Stimulated activated CD8-positive, alpha-beta memory T cell treated with anti-CD3 and anti-CD28 coated beads, Interleukin-7, amount 100 ng/mL, for 1 hour (primary cell): ENCODE measurements at places on chromosomes 6 and 20.

DNA sequence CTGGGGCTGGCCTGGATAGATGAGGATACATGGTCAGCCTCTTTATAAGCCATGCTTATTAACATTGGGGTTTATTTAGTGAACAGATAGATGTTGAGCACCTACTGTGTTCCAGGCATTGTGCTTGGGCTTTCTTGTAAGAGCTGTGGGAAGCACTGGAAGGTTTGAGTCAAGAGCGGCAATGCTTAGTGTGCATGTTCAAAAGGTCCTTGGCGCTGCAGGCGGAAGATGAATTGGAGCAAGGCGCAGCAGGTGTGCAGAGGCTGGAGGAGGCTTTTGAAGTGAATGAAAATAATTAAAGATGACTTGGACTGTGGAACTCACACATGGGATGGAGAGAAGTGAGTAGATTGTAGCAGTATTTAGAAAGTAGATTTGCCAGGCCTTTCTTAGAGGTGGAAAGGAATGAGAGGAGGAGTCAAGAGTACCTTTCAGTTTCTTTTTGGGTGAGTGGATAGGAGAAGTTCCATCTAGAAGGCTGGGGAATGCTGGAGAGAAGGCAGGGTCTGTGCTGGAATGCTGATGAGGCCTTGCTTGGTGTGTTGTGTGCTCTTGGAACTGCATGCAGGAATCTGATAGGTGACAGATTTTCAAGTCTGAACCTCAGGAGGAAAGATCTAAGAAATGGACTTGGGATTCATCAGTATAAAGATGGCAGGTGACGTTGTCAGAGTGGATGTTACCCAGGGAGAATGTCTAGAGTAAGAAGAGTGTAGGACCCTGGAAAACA lies 26.4 kb downstream of the SNX9 start:
- no peak for DNase-seq

DNA sequence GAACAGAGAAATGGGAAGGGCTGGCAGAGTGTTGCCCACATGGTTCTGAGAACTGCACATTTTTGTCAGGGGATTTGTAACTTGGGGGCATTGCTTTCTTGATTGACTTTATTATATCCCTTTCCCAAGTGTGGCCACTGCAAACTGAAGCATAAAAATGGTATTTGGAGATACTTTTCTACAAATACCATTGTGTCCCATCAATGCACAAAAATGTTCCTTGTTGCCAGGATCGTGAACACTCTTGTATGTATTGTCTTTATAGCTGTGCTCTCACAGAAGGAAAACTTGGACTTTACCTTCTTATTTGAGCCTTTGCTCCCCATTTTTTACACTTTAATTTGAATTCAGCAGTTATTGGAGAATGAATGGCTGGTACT lies 57.1 kb upstream of the C20orf144 start:
- DNase-seq, result no peak

GRCh38 chr6:5412017-5412416 lies 150.7 kb downstream of the FARS2 start:
- DNase-seq, result no peak

GRCh38 chr20:39397646-39398045 lies 435.5 kb downstream of the DHX35 start:
- no peak for DNase-seq

- no peak for DNase-seq
Observed at GRCh38 chr20:55888685-55889084, 116.6 kb downstream of the CBLN4 start.

DNA sequence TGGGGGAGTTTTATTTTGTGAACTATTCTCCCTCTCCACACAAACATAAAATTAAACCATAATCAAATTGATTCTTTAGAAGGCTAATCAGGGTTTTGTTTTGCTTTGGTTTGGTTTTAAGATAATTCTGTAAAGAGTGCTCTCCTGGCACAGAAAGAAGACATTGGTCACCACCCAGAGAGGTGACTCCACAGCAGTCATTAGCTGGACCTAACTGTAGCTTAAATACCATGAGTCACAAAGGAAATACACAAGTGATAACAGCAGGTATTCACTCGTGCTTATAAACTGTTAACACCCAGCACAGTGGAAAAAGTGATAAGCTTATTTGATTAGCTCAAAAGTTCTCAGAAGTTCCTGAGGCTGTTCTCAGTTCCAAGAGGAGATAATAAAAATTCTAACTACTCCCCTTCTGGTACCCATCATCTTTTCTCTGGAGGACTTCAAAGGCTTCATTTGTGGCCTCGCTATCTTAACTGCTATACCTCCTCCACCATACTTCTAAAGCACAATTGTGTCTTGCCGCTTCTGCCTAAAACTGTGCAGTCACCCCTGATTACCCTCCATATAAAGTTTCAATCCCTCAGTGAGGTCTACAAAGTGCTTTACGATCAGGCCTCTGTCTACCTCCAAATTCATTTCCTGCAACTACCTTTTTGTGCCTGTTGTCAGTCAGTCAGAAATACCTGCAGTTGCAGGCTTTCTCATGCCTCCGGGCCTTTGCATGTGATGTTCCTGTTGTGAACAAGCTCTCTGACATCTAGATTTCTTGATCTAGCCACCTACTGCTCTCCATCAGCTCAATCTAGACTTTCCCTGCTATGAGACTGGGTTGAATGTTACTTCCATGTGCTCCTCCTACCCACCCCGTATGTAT lies 201.1 kb downstream of the SAMD5 start:
- DNase-seq, result no peak

GRCh38 chr20:63748070-63748933 lies 8.7 kb downstream of the SLC2A4RG start:
- DNase-seq, result no peak

- no peak for DNase-seq
Observed at GRCh38 chr6:90301816-90302215, 5.2 kb upstream of the BACH2 start.

GRCh38 chr20:38554986-38555385 lies 26.0 kb upstream of the ADIG start:
- no peak for DNase-seq

GRCh38 chr6:150395388-150396009 lies 26.7 kb downstream of the IYD start:
- DNase-seq, result no peak

GRCh38 chr6:55445648-55446204 lies 118.5 kb downstream of the GFRAL start:
- DNase-seq, result no peak

DNA sequence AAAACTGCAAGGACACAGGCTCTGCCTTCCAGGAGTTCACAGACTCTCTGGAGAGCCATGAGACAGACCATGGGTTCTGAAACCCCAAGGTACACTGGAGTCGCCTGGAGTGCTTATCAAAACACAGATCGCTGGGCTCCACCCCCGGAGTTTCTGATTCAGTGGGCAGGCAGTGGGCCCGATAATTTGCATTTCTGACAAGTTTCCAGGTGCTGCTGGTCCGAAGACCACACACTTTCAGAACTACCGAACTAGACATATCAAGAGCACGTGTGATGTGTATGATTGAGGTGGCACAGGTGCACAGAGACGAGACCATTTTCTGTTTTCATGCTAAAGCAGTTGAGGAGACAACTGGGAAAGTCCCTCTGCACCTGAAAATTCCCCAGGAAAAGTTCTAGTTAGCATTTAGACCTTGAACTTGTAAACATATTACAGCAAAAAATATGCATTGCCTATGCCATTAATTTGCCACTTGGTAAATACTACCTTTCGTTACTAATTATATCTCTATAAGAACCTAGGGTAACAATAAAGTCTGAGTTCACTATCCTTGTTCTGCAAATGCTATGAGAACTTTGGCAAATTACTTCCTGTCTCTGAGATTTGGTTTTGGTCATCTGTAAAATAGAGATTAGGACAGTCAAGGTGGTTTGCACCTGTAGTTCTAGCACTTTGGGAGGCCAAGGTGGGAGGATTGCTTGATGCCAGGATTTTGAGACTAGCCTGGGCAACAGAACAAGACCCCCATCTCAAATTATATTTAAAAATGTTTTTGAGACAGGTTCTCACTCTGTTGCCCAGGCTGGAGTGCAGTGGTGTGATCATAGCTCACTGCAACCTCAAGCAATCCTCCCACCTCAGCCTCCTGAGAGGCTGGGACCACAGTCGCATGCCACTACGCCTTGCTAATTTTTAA lies 14.3 kb upstream of the PIM1 start:
- no peak for DNase-seq

DNA sequence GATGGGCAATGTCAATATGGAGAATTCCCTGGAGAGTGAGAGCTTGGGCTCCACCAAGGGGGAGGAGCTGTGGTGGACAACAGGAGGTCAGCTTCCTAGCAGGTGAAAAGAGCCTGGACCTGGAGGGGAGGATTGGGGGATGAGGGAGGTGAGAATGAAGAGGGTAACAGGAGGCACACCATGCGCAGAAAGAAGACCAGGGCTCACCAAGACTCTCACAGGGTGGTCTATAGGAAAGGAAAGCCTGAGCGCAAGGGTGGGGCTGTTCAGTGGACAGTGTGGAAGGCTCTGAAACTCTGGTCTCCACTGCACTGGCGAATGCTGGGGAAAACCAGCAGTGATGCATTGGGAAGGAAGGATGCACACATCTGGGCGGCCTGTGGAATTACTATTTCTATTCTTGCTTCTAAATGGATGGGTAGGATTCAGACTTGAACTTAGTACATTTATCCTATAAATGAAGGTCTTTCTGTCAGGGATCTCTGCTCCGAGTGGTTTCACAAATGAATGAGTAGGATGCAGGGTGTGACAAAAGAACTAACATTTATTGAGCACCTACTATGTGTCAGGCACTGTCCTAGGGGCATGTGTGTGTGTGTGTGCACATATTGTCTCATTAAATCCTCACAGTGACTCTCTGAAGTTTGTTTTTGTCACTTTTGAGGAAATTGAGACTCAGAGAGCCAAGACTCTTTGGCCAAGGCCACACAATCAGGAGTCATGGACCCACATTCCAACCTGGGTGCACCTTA lies 152.7 kb downstream of the CD83 start:
- DNase-seq, result no peak

DNA sequence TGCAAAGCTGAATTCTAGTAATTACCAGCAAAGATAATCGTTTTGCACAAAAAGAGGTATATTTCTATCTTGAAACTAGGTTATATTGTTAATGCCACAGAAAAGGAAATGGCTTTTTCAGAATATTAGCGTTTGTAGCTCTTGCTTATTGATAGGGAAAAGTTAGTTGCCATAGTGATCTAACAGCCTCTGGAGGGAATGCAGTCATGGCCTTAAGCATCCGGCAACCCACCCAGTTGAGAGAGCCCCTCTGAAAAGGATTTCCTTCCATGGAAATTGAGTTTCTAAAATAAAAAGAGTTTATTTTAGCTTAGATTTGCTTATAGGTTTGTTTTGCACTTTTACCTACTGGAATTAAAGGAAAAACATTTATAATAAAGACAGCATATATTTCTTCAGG lies 224.5 kb downstream of the BCKDHB start:
- DNase-seq, result no peak

DNA sequence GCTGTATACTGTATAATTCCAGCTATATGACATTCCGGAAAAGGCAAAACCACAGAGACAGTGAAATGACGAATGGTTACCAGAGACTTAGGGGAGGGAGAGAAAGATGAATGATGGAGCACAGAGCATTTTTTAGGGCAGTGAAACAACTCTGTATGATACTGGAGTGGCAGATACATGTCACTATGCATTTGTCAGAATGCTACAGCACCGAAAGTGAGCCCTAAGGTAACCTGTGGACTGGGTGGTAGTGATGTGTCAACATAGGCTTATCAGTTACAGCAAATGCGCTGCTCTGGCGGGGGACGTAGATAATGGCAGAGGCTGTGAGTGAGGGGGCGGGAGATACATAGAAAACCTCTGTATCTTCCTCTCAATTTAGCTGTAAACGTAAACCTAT lies 201.3 kb upstream of the SSTR4 start:
- DNase-seq, result no peak

DNA sequence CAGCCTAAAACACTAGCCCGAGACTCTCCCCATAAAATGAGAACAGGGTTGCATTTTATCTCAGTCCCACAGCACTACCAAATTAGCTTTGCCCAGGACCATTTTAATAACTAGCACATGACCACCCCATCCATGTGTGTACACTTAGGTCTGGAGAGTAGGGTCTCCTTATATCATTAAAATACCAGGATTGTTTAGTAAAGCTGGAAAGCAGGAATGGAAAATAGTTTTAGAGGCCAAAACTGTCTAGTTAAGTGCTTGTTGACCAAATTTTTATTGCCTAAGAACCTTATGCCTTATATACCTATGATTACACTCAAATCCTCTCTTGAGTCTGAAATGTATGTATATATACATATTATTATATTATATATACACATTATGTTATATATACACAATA lies 608.4 kb downstream of the HDGFL1 start:
- no peak for DNase-seq

DNA sequence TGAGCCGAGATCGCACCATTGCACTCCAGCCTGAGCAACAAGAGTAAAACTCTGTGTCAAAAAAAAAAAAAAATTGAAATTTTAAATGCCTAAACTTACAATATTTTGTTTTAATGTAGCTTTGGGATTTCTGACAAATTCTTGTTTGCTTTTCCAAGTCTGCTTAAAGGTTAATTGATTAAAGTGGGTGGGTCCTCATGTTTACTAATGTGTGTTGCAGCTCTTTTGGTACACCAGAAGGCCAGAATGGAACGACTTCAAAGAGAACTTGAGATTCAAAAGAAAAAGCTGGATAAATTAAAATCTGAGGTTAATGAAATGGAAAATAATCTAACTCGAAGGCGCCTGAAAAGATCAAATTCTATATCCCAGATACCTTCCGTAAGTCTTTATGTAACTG lies 2.7 kb upstream of the SUMO4 start:
- DNase-seq, result no peak

DNA sequence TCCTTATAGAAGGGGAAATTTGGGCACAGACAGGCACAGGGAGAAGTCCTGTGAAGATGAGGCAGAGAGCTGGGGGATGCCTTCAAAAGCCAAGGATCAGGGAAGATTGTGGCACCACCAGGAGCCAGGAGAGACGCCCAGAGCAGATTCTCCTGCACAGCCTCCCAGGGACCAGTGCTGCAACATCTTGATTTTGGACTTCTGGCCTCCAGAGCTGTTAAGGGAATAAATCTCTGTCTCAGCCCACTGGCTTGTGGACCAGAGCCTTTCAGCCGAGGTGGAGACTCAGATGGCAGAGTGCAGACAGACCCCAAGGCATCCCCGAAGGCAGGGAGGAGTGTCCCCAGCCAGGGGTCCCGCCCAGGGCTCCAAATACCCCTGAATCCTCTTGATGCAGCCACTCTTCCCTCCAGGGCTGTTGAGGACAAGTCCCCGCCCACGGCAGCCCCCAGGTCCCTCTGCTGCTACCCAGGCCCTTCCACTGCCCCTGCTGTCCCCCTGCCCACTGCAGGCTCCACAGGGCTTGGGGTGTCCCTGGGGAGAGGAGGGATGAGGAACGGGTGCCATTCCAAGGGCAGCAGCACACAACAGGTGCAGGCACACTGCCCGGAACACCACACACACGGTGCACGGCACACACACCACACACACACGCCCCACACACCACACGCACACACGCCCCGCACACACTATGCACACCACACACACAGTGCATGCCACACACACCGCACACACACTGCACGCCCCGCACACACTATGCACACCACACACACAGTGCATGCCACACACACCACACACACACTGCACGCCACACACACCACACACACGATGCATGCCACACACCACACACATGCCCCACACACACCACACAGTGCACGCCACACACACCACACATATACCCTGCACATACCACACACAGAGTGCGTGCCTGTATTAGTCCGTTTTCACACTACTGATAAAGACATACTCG lies 311.4 kb downstream of the TAF4 start:
- DNase-seq, result no peak
